Stimulated activated CD8-positive, alpha-beta memory T cell treated with anti-CD3 and anti-CD28 coated beads, Interleukin-7, amount 100 ng/mL, for 4 hours (primary cell): ENCODE measurements at places on chromosomes 4 and X.

GRCh38 chr4:7487998-7488671, 53.4 kb upstream of the PSAPL1 start:
- no peak for DNase-seq

GRCh38 chr4:38203609-38204008, 243.4 kb downstream of the PTTG2 start:
- no peak for DNase-seq

DNA sequence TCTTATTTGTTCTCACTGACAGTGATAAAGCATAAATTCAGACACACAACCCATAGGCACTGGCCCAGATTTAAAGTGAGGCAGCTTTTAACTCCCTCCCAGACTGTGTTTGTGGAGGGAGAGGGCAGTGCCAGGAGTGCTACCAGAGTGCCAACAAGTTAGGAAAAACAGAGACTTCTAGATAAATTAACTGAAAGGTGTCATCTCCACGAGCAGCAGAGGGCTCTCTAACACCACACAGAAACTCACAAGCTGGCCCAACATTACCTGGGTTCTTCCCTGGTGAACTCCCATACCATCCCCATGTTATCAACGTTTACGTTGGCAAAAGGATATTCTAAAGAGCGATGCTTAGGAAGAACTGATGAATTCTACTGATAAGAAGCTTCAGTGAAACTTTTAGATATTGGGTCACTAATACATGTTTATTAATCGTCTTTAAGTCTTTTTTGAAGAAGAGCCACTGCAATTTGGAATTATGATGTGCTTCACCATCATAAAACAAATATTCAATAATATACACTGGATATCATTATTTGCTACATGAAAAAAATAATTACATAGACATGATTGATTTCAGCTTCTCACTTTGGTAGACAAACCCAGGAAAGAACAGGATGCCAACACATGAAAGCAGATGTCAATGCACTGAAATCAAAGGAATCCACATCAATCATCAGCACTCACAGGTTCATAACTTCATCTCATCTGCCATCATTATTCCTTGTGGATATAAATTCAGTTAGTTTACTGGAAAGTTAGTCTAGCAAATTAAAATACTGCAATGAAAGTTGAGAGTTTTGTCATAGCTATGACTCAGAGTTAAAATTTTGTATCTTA, 121.2 kb upstream of the NAP1L5 start:
- DNase-seq = no peak

DNA sequence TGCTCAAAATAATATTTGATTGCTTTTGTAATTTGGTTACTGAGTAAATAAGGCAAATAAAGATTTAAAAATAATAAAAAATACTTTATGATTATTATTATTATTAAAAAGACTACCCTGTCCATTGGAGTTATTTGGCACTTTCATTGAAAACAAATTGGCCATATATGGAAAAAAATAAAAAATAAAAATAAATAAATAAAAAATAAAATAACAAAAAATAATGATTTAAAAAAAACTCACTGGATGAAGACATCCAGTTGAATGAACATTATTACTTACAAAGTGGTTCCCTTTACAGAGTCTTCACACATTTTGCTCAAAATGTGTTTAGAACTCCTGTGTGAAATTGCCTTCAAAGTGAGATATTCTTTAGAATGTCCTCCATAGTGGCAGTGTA, 141.3 kb upstream of the ANXA3 start:
- no peak for DNase-seq

DNA sequence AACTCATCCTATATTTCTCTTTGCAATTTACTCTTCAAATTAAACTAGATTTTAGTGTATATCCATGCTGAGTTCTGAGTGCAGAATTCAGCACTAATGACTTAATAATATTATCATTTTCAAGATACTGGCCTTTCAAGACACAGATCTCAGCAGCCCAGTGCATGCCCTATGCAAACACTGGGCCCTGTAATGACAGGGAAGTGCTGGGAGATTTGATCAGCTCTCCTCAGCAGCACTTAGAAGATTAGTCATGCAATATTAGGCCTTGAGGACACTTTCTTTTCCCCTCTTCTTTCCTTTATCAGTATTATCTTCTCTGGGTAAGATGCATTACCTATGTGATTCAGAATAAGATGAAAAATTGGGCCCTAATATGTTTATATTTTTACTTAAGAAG, 207.1 kb downstream of the PPP3CA start:
- no peak for DNase-seq

DNA sequence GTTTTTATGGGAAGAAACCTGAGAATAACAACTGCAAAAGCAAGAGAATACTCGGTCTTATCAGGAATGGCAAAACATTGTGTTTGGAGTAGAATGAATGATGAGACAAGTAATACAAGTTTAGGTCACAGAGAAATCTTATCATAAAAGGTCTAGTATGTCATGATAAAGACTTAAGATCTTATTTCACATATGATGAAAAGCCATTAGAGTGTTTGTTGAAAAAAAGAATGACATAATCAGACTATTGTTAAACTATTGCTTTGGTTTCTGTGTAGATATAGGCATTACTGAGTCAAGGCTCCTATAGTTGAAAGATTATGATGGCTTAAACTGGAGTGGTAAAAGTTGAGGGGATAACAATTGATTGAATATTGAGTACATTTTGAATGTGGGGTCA, 603.6 kb downstream of the CCSER1 start:
- DNase-seq = no peak

DNA sequence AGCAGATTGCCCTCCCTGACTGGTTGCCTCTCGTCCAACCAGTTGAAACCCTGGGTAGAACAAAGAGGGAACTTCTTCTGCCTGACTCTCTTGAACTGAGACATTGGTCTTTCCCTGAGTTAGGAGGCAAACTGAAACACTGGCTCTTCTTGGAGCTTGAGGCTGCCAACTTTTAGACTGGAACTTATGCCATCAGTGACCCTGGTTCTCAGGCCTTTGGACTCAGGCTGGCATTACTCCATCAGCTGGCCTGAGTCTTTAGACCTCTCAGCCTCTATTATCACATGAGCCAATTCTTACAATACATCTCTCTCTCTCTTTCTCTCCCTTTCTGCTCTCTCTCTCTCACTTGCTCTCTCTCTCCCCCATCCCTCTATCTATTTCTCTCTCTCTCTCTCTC, 86.4 kb downstream of the EMCN start:
- DNase-seq = no peak

DNA sequence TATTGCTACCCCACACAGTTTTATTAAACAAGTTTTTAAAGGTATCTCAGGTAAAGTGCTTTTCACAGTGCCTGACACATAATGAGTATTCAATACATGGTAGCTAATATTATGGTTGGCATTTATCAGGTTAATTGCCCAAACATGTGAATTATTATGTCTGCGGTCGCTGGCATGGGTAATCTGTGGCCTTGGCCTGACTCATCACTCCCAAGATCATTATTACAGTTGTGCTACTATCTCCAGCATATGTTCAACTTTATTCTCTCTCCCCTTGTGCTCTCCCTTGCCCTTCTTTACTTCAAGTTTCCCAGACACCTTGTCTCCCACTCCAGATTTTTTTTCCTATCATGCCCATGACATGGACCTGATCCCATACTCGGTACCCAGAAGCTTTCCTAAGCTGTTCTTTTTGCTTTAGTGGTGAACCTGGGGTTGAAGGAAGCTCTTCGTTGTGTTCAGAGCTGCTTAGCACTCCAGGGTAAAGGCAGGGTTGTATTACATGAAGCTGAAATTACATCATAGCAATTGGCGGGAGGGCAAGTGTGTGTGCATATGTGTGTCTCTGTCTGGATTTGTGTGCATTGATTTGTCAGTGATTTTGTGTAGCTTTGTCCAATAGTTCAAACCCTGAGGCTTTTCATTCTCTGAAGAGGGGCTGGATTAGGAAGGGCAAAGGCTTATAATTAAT, 176.5 kb upstream of the NRK start:
- DNase-seq = no peak

DNA sequence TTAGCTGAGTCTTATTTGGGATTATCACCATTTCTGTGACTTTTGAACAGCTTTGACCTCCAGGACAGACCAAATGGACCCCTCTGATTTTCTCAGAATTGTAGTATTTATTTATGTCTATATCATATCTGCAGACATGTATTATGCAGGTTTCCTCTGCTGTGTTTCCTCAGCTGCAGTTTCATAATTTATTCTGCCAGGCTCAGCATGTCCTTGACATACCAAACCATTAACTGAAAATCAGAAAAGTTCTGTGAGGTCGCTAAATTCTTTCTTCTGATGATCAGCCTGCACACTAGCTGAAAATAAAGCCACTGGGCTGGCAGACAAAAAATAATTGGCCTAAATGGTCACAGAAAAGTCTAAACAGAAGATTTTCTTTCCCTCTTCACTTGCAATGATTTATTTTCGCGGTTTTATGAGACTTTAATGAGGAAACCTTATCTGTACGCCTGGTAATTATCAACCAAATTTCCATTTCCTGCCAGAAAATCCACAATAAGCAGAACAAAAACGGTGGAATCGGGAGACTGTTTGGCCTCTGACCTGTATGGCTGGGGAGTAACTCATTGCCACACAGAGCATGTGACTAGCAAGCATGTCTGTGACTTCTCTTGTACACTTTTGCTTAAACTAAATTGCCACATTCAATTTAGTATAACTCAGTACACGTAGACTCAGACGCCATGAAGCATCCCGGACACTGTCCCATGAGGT, 150.9 kb downstream of the ENPP6 start:
- DNase-seq = no peak

DNA sequence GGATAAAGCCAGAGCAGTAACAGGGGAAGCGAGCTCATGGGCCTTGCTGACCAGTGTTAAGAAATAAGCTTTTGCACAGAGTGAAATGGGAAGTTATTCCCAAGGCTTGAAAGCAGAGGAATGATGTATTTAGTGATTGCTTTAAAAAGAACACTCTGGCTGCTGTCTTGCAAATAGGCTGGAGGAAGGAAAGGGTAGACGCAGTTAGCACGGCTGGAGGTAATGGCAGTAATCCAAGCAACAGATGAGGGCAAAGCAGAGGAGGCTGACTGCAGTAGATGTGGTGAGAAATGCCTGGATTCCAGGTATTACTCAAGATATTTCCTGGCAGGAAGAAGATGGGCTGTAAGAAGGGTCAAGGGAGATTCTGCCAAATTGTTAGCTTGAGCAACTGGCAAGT, 1342.3 kb upstream of the AGA start:
- no peak for DNase-seq

DNA sequence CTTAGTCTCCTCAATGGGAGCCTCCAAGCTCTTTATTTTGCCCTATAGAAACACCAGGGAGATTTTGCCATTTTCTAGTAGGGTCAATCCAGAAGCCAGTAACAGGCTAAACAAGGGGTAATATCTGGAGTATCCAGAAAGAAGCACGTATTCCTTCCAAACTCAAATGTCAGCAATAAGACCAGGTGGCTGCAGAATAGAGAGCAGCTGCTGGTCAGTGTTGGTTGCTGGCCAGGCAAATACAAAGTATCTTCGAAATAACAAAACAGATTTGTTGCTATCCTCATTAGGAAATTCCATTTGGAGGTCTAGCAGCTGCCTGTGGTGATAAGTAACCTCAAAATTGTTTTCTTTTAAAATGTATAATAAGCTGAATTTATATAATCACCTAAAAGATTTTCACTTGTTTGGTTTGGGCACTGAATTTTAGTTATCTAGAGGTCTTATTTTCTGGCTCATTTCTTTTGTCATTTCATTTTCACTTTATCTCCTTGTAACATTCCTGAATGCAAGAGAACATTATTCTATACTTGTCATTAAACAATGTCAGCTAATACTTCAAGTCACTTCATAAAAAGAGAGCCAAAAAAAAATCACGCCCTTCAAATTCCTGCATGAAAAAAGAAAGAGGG, 320.6 kb downstream of the DTHD1 start:
- no peak for DNase-seq

DNA sequence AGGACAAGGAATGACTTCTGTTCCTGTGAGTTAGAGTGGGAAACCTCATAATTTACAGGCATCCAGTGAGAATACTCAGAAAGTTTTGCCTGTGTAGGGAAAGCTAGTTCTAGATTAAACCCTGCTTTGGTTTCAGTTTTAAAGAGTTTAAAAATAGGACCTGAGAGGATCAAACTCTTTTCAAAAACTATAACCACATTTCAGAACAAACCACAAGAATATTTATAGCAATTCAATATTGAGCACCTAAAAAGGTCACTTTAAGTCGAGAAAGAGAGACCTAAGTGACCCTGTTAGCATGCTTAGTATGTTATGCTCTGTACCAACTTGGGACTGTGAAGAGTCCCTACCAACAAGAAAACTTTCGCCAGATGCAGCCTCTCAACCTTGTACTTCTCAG, 17.4 kb upstream of the PWWP3B start:
- DNase-seq = no peak

GRCh38 chr4:8292478-8293107, 23.0 kb downstream of the HTRA3 start:
- no peak for DNase-seq

DNA sequence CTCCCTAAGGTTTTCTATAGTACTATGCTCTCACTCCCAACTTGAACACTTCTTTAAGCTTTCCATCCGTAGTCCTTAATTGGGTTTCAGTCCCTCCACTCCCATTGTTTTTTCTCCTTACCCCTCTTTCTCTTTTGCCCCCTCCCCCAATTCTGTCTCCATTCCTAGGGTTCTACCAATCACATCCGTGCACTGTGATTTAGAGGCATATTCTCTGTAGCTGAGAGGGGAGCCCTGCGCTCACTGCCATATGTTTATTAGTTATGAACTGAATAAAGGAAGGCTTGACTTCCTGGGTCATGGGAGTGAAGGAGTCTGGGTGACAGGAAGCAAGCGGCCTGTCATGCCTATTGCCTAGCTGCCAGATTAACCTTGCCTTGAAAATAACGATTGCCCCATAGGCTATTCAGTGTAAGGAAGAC, 471 bp downstream of the MCTS1 start:
- DNase-seq = peak; percentile 1

- DNase-seq = no peak
These were observed 55.7 kb downstream of the SEPSECS start for GRCh38 chr4:25104591-25104990.

DNA sequence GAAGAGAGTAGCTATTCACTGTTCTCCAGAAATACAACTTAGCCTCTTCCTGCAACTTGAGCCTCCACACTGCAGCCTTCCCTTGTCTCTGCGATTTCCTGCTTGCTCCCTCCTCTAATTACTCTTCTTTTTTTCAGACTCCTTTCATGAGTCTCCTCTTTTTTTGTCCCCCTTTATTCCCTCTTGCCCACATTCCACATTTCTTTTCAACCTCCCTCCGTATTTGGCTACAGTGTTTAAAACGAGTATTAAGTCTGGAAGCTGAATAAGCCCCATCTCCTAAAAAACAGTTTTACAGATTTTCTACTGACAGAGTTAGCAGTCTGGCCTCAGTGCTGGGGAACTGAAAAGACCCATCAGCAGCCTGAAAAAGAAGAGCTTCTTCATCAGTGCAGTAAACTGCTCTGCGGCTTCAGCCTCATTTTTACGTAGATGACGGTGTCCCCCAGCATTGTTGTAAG, 141.5 kb downstream of the TENM3 start:
- no peak for DNase-seq

- no peak for DNase-seq
These were observed 87.4 kb downstream of the ADGRA3 start for GRCh38 chr4:22428441-22428840.

DNA sequence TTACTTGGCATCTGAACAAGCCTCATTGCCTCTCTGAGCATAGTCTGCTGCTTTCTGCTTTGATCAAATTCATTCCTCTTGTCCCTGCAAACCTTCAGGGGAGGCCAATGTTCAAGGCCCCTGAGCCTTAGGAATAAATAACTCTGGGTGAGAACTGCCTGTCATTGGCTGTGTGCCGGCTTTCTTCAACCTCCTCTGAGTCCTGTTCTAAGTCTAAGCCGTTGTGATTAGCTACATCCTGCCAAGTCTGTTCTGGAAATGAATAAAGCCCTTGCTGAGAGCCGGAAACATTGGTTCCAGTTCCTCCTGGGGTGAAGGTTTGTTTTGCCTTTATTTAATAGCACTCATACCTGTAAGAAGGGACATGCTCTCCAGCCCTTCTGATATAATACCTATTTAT, 13.8 kb downstream of the RNF4 start:
- DNase-seq = no peak
